ENCODE measurements at places on chromosomes 12 and 14. TPM values are rescaled to one million over a fixed set of nuclear protein-coding genes. Genes with fewer than 3 reads are reported as not detected.

The TSPAN11 gene
- 2.6 TPM for total RNA-seq

The CDC42BPB gene
- total RNA-seq: 98.3 TPM

The LIN7A gene
- 9.5 TPM for total RNA-seq

The ENO2 gene
- total RNA-seq: 20.3 TPM

The TMEM229B gene
- total RNA-seq: 0.77 TPM

The CYP46A1 gene
- total RNA-seq: under 0.01 TPM

The TMEM260 gene
- total RNA-seq: 19.3 TPM

The PEBP1 gene
- 175 TPM for total RNA-seq

The MGP gene
- 2.0 TPM for total RNA-seq

The CAPZA3 gene
- not detected for total RNA-seq

The FAM186B gene
- total RNA-seq: 0.51 TPM

The MDGA2 gene
- not detected for total RNA-seq

The NRL gene
- total RNA-seq: 0.77 TPM

The KRT78 gene
- total RNA-seq: not detected

The KRT72 gene
- total RNA-seq: not detected

The TMPRSS12 gene
- not detected for total RNA-seq

The TRPV4 gene
- 0.51 TPM for total RNA-seq

The DPPA3 gene
- not detected for total RNA-seq

The PIK3C2G gene
- total RNA-seq: not detected

The TOMM20L gene
- not detected for total RNA-seq

The PTPN21 gene
- total RNA-seq: 9.2 TPM

The HOXC12 gene
- not detected for total RNA-seq

The PAH gene
- not detected for total RNA-seq

The PLEKHG7 gene
- not detected for total RNA-seq

The CCDC85C gene
- 9.6 TPM for total RNA-seq

The SMCO2 gene
- total RNA-seq: 0.26 TPM

The ANKS1B gene
- 0.51 TPM for total RNA-seq

The FAM222A gene
- total RNA-seq: under 0.01 TPM

The RNASE3 gene
- not detected for total RNA-seq

The CLEC1B gene
- total RNA-seq: not detected

The CCDC175 gene
- total RNA-seq: not detected

The CNTN1 gene
- total RNA-seq: 0.26 TPM

The CACNA2D4 gene
- total RNA-seq: 0.99 TPM

The KIF26A gene
- 2.0 TPM for total RNA-seq

The SARNP gene
- total RNA-seq: 83.0 TPM

The IL22 gene
- total RNA-seq: not detected

The ESPL1 gene
- 0.26 TPM for total RNA-seq

The ST8SIA1 gene
- total RNA-seq: 5.9 TPM

The HECTD1 gene
- 534 TPM for total RNA-seq

The NFATC4 gene
- 59.9 TPM for total RNA-seq

The ACADS gene
- 15.9 TPM for total RNA-seq

The KRT6A gene
- total RNA-seq: not detected

The TUNAR gene
- not detected for total RNA-seq

The NYNRIN gene
- total RNA-seq: 8.2 TPM

The SBNO1 gene
- total RNA-seq: 20.8 TPM

The CPNE6 gene
- total RNA-seq: not detected

The KDM2B gene
- total RNA-seq: 21.6 TPM

The TNFAIP2 gene
- total RNA-seq: 139 TPM

The OVCH1 gene
- 0.51 TPM for total RNA-seq

The ZDHHC22 gene
- total RNA-seq: not detected

The FOXG1 gene
- total RNA-seq: not detected

The PA2G4 gene
- 92.2 TPM for total RNA-seq

The KERA gene
- not detected for total RNA-seq

The NGB gene
- not detected for total RNA-seq

The POTEM gene
- not detected for total RNA-seq

The FOXN4 gene
- total RNA-seq: not detected

The KRT5 gene
- not detected for total RNA-seq

The DNAJC22 gene
- 4.6 TPM for total RNA-seq
